CD4-positive, alpha-beta T cell (primary cell): ENCODE measurements at places on chromosomes 11 and 22.
A peak's percentile ranks its signal among the peaks of the same experiment; 100 is the strongest.

DNA sequence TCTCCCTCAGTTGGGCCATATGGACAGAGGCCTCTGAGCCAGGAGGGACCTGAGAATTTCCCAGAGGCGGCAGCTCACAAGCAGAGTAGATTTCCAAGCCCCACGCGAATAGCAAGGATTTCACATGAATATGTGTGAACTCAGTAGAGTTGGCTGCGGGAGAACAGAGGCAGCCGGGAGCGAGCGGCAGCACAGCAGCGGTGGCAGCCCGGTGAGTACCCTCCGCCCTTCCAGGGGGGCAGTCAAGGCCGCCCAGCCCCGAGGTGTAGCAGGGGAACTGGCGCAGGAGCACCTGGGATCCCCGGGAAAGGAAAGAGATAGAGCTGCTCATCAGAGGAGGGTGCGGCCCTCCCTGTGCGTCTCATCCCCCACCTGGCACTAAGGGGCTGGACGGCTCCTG is 8.4 kb upstream of the MS4A15 start:
- DNase-seq: no peak

- DNase-seq: no peak
These were observed 47.2 kb downstream of the MCHR1 start for GRCh38 chr22:40726514-40726913.

- DNase-seq: peak; percentile 8
These were observed 866 bp downstream of the EXPH5 start for GRCh38 chr11:108592591-108593213.

DNA sequence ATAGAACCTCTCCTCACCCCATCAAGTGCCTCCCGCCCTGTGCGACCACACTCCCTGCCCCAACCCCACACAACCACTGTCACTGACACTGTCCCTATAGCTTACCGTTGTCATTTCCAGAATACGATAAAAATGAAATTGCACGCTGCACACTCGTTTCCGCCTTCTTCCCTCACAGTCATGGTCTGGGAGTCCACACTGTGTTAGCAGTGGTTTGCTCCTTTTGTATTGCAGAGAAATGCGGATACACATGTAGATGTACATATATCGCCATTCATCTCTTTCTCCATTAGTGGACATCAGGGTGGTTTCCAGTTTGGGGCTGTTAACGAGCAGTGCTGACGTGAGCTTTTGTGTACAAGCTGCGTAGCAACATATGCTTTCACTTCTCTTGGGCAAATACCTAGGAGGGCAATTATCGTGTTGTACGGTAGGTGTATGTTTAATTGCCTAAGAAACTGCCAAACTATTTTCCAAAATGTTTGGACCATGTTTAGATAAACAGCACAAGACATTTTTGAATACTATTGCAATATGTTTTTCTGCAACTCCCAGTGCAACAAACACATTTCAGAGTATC is 59.2 kb upstream of the CD5 start:
- peak; percentile 86 for DNase-seq

DNA sequence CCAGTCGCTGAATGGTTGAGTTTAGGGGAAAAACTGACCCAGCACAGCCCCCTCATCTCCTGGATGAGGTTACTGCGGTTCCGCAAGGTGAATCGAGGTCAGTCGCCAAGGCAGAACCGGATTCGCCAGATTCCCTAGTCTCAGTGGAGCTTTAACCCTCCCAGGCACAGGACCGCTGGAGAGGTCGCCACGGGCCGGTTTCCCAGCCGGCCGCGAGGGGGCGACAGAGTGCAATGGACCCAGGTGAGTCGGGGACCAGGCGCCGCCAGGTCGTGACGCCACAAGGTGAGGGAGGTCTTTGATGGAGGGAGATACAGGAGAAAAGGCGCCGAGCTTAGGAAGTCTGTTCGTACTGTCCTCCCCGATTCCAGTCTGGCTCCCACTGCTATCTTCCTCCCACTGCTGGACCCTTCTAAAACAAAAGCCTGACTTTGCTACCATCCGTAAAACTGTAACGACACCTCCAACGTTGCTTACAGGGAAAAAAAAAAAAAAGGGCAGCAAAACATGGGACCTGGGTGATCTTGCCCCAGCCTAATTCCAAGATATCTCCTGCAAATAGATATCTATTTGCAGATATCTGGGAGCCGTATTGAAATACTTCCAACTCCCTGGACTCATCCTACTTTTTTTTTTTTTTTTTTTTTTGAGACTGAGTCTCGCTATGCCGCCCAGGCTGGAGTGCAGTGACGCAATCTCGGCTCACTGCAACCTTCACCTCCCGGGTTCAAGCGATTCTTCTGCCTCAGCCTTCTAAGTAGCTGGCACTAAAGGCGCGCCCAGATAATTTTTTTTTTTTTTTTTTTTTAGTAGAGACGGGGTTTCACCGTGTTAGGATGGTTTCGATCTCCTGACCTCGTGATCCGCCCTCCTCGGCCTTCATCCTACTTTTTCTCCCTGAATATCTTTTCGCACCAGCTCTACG is 1.4 kb upstream of the GGA1 start:
- peak; percentile 89 for DNase-seq

DNA sequence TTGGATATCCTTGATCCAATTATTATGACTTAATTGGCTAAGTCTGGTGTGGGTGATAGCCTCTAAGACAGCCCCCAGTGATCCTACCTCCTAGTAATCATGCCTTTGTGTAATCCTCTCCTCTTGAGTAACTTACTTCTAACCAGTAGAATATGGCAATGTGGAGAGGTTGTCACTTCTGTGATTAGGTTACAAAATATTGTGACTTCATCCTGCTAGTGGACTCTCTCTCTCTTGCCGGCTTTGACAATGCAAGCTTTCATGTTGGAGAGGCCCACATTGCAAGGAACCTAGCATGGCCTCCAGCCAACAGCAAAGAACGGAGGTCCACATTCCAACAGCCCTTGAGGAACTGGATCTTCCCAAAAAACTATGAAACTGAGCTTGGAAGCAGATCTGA is 19.5 kb downstream of the YPEL4 start:
- DNase-seq: no peak

- no peak for DNase-seq
These were observed 25.7 kb downstream of the CASP5 start for GRCh38 chr11:104997288-104997687.

DNA sequence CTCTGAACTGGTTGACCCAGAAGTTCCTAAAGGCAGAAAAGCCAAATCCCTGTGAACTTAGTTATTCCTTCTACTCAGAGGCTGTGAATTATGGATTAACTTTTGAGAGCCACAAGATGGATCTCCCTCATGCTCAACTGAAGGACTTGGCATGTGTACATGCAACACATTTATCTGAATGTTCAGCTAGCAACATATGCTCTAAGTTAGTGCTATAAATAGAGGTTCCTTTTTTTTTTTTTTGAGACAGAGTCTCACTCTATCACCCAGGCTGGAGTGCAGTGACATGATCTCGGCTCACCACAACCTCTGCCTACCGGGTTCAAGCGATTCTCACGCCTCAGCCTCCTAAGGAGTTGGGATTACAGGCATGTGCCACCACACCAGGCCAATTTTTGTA is 40.1 kb downstream of the EIF4ENIF1 start:
- DNase-seq: no peak

- DNase-seq: no peak
These were observed 26.3 kb upstream of the EHF start for GRCh38 chr11:34594603-34595002.

DNA sequence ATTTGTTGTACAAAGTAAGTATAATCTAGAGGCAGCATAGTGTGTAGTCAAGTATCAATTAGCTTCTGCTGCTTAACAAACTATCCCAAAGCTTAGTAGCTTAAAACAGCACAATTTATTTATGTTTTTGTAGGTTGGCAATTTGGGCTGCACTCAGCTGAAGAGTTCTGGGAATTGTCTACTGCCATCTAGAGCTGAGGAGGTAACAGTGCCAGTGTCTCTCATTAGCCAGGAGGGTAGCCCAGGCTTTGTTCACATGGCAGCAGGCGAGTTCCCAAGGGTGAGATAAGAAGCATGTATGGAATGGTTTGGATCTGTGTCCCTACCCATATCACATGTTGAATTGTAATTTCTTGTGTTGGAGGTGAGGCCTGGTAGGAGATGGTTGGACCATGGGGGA is 45.8 kb upstream of the SLN start:
- DNase-seq: no peak

GRCh38 chr11:36012455-36012854 is 68.6 kb downstream of the LDLRAD3 start:
- no peak for DNase-seq

DNA sequence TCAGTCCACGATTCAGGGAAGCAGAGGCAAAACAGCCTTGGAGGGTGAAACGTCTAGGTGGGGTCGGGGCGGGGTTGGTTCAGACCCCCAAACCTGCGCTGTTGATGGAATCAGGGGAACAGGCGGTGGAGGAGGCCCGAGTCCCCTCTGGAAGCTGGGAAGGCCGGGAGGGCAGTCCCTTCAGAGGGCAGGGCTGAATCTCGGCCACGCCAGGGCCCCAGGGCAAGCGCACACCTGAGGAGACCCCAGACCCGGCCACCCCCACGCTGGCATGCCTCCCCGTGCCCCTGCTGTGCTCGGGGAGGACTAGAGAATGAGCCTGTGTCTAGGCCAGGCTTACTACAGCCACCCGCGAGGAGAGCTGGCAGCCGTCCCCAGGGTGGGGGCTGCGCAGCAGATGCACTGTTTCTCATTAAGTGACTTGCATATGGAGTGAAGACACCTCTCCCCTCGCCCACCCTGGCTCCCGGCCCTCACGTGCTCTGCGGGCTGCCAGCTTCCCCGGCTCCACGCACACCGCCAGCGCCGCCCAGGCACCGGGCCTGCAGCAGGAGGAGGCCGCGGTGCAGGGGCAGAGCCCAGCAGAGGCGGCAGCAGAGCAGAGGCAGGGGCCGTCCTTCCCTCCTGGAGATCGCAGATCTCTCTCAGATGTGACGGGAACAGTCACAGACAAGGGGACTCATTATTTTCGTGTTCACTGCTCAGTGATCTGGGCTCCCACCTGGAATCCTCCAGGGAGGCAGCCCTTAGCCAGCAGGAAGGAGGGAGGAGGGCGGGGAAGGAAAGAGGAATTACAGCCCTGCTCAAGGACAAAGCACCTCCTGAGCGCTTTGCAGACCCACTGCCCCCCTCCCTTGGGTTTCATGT is 47.1 kb upstream of the OPCML start:
- no peak for DNase-seq

- no peak for DNase-seq
These were observed 51.9 kb upstream of the MN1 start for GRCh38 chr22:27853424-27853823.

DNA sequence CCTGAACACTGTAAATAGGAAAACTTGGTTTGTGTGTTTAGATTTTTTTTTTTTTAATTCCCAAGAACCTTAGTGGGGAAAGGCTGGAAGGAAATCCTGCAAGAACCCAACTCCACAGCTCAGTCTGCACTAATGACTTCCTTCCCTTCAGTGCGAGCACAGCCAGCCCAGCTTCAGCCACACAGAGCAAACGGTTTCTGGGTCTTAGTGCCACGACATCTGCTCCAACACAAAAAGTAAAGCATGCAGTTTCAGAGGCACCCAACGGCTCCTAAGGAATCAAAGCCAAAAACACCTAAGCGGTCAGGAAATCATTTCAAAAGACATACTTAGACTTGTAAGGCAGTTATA is 236.1 kb downstream of the TTC28 start:
- peak; percentile 19 for DNase-seq

GRCh38 chr11:38593649-38594048 is 1995.6 kb upstream of the RAG2 start:
- DNase-seq: no peak

GRCh38 chr22:44133901-44134571 is 46.7 kb upstream of the PARVG start:
- no peak for DNase-seq

DNA sequence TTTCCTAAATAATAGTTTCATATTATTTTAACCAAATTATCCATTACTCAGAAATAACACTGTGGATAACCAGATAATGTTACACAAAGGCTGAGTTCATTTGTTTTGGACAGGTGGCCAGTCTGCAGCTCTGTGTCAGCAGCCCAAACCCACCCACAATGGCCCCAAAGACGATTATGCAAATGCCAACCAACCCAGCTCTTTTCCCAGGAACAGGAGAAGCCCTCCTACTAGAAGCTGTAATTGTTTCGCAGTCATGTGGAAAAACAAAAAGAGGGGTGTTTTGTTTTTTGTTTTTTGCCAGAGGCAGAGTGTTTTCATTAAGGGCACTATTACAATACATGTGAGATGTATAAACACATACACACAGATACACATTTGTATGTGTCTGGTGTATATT is 102.1 kb downstream of the FCHSD2 start:
- DNase-seq: no peak

GRCh38 chr11:27423125-27423524 is 49.5 kb downstream of the LGR4 start:
- DNase-seq: no peak

DNA sequence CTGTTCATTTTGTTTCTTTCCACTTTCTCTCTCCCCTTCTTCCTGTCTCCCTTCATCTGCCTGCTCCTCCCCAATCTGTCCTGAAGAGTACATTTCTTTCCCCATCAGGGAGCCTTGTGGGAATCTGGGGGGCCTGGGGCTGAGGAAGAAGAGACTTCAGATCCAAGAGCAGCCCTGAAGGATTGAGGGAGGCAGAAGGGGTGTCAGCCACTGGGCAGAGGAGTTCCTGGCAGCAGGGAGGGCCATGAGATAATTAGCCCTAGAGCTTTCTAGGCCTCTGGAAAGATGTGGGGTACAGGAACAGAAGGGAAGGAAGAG is 24.4 kb upstream of the OAF start:
- DNase-seq: no peak

DNA sequence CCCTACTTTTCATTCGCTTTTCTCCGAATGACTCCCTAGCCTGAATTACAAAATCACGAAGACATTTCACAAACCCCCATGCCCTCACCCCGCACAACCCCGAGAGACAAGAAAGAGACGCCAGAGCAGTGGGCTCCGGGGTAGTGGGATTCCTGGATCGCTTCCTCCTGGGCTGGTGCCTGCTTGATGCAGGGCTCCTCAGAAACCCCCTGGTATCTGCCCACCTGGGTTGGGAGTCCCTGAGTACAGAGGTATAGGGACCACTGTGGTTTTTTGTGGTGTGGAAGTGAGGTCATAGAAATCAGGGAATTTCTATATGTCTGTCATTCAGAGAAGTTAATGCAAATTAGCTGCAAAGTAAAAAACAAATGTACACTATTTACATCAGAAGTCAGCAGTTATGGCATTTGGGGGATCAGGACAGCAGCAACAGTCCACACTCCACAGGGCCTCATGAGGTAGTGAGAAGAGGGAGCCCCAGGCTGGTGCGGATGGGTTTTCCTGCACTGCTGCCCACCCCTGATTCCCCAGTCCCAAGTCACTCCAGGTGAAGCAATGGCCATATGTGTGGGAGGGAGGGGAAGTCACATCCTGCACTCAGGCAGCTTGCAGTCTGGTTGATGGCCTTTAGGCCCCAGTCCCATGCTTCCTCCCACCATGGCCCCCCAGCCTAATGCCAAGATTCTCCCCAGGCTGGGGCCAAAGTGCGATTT is 39.6 kb downstream of the BUD13 start:
- DNase-seq: no peak

GRCh38 chr11:58505849-58506248 is 2.1 kb downstream of the OR5B21 start:
- DNase-seq: no peak
